ENCODE measurements at places on chromosomes 6 and 20.

DNA sequence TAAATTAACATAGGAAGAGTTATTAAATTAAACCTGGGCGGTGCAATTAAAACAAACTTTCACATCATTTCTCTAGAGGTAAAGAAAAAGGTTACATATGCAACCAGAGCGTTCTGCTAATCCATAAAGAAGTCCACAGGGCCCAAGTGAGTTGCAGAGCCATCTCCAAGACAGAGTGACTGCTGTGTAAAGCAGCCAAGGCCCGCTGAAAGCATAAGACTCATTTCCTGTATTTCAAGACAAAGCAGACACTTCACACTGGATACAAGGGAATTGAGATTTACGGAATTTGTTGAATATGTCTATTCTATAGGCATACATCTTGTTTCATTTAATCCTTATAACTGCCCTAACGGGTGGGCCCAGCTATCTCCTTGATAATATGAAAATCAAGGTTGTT lies 422.8 kb downstream of the CBLN4 start:
- DNase-seq: no peak

GRCh38 chr20:56285496-56285895 lies 37.0 kb downstream of the MC3R start:
- DNase-seq: no peak

DNA sequence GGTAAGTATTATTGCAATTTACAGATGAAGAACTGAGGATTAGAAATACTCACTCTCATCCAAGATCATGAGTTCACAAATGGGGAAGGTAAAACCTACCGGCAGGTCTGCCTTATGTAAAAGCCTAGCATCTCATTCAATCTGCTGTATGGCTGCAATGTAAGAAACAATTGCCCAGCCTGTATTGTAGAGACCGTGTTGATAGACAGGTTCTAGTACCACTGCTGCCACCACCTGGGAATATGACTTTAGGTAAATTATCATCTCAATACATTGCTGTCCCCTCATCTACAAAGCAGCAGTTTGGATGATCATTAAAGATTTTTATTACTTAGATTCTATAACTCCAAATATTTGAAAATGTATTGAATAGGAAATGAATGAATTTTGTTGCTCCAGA lies 23.3 kb upstream of the ARHGAP18 start:
- DNase-seq: no peak

DNA sequence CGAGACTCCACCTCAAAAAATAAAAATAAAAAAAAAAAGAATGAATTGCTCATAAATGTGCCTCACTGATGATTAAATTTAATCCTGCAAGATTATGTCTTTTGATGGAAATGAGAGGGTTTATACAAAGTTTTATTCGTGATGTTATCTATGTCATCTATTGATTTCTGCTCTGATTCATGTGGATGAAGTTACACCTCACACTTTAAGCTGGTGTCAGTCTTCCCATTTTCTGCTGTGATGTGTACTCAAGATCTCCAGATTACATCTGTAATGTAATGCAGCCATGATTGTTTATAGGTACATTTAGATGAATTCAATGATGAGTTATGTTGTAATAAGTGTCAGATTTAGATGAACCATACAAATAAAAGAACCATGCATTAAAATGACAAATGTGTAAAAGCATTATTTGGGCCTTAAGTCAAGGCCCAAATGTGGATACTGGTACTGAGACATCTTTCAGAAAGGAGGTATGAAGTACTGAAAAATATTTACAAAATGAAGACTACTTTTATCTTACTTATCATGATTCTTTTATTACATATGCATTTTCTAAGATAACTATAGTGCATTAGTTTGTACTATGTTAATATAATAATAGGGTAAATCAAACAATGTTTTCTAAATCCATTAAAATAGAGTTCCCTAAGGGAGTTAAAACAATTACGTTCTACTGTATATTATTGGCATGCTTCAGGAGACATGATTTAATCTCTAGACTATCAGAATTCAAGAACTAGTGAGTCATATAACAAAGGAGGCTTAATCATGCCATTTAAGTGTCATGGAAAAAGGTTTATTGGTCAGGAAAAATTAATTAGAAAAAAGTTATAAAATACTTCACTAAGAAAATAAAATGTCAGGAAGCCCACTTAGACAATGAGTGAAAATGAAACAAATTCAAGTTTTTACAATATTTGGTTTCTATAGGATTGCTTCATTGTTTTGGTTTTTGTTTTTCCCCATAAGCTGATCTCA lies 34.5 kb downstream of the HCRTR2 start:
- DNase-seq: no peak

- no peak for DNase-seq
Observed at GRCh38 chr6:112007805-112008204, 46.1 kb upstream of the CCN6 start.

DNA sequence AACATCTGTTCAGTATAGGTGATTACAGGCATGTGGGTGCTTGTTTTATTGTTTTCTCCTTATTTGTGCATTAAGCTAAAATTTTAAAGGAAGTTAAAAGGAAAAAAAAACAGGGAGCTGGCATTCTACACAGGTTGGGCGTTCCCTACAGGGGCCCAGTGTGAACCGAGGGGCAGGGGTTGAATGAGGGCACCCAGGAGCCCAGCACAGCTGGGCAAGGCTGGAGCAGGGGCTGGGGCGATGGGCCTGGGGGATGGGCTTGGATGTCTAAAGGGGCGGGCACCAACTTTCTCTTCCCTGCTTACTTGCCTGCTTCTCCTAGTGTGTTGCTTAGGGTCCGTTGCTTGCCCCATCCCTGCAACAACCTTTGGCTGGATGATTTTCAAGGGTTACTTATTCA lies 230.2 kb upstream of the RNF24 start:
- no peak for DNase-seq

- DNase-seq: no peak
Observed at GRCh38 chr6:32792901-32793435, 23.8 kb downstream of the HLA-DOB start.

DNA sequence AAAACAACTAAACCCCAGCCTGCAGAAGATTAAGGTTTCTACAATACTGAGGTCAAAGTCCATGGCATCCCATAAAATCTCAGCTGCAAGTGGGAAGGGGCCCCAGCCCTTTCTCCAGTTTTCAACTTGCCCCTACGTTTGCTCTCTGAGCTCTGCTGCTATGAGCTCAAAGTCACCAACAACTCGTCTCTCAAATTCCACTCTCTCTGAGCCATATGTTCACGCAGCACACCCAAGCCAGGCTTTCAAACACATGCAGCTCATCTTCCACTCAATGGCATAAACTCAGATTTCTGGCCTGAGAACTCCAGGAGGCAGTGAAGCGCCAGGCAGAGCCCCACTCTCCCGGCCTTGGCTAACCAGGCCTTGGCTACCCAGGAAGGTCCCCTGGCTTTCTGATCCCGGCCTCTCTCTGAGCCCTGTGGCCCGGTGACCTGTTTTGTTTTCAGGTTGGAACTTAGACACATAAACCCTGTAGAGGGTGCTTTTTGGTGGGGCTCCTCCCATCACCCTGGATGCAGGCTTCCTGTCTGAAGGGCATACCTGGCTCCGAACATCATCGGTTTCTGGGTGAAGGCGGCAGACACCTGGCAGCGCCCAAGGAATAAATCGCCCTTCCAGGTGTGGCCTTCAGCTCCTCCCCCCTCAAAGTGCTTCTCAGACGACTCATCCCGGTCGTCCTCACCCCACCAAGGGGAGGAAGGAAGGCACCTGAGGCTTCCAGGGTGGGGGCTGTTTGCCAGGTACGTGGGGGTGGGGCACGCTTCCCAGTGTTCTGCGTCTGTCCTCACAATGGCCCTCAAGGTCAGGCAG lies 12.4 kb downstream of the SLC22A23 start:
- no peak for DNase-seq

DNA sequence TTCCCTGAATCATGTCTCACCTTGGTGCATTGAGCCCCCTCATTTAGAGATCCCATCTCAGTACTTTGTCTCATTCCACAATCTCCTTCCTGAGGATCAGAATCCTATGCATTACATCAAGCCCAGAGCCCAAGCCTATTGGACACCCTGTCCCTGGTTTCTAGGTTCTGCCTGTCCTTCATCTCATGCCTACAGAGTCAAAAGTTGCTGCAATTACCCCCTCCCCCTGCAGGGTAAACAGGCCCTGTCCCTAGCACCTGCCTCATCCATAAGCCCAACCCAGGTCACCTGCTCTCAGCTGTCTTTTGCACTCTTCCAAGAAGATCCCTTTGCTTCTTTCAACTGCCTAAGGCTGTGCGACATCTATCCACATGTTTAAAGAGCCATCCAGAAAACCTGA lies 93.9 kb downstream of the SPTLC3 start:
- DNase-seq: no peak

DNA sequence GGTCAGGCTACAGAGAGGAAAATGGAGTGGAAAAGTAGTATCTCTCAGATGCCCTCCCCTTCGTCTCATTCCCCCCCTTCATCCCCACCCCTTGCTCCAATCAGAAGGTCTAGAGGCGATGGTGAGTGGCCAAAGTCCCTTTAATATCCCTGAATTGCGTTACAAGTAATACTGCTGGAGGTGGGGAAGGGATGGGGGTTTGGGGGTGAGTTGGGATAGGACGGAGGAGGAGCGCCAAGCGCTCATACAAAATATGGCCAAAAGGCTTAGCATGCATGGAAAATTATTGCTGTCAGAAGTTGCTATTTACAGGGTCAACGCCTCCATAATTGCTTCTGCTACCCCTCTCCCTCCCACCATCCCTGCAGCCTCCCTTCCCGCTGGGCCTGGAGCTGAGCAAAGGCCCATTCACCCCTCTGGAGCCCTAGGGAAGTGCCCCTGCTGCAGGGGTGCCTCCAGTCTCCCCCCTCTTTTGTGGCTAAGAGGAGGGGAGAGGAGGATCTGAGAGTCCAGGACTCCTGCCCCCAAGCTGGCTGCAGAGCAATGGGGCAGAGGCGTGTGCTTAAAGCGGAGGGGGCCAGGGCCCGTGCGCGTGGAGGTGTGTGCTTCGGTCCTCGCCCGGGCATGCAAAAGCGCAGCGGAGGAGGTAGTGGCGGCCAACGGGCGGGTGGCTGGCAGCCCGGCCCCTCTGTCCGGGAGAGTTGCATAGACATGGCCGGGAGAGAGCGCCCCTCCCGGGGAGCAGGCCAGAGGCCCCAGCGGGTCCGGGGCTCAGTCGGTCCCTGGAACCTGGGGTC lies 8.7 kb upstream of the SRXN1 start:
- no peak for DNase-seq

GRCh38 chr6:152605342-152605741 lies 31.8 kb downstream of the SYNE1 start:
- DNase-seq: no peak

- no peak for DNase-seq
Observed at GRCh38 chr20:60138256-60139220, 180.3 kb downstream of the CDH26 start.

GRCh38 chr6:143936347-143936746 lies 71.7 kb downstream of the PLAGL1 start:
- DNase-seq: no peak

GRCh38 chr20:3734111-3734843 lies 1.8 kb downstream of the HSPA12B start:
- no peak for DNase-seq

DNA sequence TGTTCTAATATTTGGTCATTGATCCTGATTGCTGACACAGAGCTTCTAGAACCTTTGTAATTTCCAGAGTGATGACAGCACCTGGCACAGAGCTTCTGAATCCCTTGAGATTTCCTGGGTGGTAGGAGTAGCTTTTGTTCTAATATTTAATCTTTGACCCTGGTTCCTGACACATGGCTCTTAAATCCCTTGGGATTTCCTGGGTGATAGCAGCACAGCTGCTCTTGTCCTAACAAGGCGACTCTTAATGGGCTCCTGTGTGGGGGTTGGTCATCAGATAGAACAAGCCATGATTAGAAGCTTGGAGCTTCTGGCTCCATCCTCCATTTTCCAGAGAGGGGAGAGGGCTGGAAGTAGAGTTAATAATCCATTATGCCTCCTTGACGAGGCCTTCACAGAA lies 18.4 kb downstream of the GMPR start:
- DNase-seq: no peak

- DNase-seq: no peak
Observed at GRCh38 chr6:14211562-14211942, 94.0 kb downstream of the CD83 start.

- no peak for DNase-seq
Observed at GRCh38 chr6:28336284-28337120, 554 bp upstream of the ZSCAN31 start.

All from amniotic stem cell (primary cell).